Neuronal stem cell (in vitro differentiated cells): ENCODE measurements at places on chromosomes 2 and 18.

DNA sequence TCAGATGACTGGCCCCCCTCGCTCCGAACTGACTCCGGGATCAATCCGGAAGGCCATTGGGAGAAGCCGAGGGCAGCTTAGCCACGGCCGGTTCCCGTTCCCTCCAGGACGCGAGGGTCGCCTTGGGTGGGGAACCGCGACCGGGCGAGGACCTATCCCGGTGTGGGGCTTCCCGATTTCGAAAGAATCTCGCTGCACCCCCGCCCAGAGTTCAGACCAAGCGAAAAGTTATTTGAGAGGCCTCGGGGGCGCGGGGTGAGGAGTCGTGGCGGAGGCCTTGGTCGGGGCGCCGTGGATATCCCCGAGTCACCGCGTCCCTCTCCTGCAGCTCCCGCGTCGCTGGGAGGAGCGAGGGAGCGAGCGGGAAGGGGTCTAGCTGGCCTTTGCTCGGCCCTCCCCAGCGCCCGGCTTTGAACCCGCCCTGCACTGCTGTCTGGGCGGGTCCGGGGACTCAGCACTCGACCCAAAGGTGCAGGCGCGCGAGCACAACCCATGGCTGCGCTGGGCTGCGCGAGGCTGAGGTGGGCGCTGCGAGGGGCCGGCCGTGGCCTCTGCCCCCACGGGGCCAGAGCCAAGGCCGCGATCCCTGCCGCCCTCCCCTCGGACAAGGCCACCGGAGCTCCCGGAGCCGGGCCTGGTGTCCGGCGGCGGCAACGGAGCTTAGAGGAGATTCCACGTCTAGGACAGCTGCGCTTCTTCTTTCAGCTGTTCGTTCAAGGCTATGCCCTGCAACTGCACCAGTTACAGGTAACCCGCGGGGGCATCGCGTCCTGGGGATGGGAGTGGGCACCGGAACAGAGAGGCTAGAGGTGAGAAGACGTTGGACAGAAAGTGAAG, at the start of gene CYP27A1:
Gene CYP27A1, plus strand, starts transcription at position 457 of the 837 bp plus-strand sequence. Its CDS starts 36 bp downstream, at position 493.
- H3K4me1 ChIP-seq: no peaks in the 10 kb centered on the region
- H3K27ac ChIP-seq: no peak within 1 kb of the TSS
- peak; percentile 24 for DNase-seq
- peaks cover 30% of the 10 kb centered on the region for H3K27me3 ChIP-seq

GRCh38 chr2:61759005-61759404, 94.9 kb downstream of the FAM161A start:
- H3K27ac ChIP-seq: no peak overlapping the region
- H3K4me1 ChIP-seq: peaks cover 4% of the 10 kb centered on the region
- DNase-seq: no peak
- H3K36me3 ChIP-seq: no peaks in the 10 kb centered on the region

DNA sequence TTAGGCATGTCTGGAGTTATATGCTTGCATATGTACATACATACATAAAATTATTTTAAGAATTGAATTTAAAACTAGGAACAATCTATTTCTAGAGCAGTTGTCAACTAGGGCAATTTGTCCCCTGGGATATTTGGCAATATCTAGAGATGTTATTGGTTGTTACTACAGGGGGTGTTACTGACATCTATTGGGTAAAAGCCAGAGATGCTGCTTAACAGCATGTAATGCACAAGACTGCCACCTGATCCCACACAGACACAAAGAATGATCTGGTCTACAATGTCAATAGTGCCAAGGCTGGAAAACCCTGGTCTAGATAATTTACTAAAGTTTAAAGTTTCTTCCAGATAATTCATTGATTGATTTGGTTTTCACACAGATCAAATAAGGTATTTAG, 185.3 kb downstream of the NYAP2 start:
- H3K36me3 ChIP-seq: no peaks in the 10 kb centered on the region
- no peaks in the 10 kb centered on the region for H3K27me3 ChIP-seq
- H3K27ac ChIP-seq: no peak overlapping the region

DNA sequence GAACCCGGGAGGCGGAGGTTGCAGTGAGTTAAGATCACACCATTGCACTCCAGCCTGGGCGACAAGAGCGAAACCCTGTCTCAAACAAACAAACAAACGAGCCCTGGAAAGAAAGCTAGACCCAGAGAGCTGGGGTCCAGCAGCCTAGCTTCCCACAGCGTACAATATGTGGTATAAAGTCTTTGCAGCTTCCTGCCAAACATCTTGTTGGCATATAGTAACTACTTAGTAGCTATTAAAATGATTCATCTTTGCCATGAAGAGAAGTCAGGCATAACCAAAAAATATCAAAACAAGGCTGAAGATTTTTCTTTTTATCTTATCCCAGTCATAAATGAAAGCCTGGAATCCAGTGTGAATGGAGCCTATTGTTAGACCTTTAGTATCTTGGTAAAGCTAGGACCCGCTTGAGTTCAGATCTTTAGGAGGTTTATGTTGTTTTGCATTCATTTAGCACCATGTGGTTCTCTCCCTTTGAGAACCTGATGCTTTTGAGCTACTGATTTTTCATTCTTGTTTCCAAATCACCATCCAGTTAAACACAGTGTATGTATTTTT, 139.7 kb upstream of the NOSTRIN start:
- no peak overlapping the region for H3K27ac ChIP-seq
- H3K4me3 ChIP-seq: no peak overlapping the region
- no peaks in the 10 kb centered on the region for H3K36me3 ChIP-seq
- H3K27me3 ChIP-seq: no peaks in the 10 kb centered on the region
- H3K4me1 ChIP-seq: peaks cover 14% of the 10 kb centered on the region

DNA sequence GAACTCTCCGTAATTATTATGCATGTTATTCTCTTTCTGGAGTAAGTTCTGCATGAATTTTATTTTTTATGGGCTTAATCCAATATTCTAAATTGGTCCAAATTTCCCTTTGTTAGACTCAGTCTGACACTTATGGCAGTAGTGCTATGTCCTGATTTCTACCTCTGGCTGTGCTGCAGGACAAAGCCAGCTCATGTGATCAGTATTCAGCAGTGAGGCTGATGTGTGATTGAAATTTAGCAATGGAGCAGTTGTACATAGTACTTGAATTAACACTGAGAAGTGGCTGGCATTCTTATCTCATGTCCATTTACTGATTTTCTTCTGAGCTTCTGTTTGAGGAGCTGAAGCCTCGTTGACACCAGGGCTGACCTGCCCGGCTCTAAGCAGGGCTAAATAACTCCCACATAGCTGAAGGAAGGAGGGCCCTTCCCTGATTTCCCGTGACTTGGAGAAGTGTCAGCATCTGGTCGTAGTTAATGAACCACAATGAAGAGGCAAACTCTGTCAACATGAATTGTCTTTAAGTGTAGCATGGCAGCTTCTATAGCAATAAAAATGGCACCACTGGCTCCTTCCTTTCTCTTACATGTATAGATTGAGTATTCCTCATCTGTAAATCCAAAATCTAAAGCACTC, 159.0 kb upstream of the RASGRP3 start:
- peaks cover 7% of the 10 kb centered on the region for H3K36me3 ChIP-seq
- H3K4me3 ChIP-seq: no peak overlapping the region
- DNase-seq: no peak
- no peak overlapping the region for H3K27ac ChIP-seq
- H3K27me3 ChIP-seq: no peaks in the 10 kb centered on the region

DNA sequence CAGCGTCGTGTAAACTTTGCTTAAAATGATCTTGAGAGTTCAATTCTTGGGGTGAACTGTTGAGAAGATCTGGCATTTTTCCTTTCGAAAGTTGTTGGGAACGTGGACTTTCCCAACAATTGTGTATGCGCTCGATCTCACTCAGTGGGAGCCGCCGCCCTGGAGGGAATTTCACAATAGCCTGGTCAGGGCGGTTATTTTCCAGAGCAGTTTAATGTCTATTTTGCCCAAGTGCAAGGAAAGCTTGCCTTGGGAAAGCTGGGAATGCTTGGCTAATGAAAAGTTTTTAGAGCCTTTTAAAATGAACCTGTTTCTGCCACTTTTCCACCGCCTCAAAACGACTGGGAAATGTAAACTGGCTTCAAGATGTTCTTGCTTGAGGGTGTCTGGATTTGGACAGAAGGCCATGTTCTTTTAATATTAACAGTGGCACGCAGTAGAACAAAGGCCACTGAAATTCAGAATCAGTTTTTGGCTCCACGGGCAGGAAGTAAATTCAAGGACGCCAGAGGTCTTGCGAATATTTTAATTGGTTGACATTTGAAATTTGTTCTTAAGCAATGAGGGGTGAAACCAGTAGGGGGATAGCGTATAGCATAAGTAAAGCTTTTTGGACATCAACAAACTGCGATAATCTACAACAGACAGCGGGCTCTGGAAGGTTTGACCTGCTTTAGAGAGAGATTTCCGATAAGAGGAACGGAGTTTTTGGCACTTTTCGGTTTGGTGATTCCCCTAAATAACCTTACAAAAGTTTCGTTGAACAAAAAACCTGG, 1.2 kb downstream of the CFLAR start:
- H3K4me3 ChIP-seq: peak overlapping the region; percentile 52
- H3K27me3 ChIP-seq: no peaks in the 10 kb centered on the region
- no peak overlapping the region for H3K27ac ChIP-seq
- no peaks in the 10 kb centered on the region for H3K36me3 ChIP-seq
- DNase-seq: no peak

DNA sequence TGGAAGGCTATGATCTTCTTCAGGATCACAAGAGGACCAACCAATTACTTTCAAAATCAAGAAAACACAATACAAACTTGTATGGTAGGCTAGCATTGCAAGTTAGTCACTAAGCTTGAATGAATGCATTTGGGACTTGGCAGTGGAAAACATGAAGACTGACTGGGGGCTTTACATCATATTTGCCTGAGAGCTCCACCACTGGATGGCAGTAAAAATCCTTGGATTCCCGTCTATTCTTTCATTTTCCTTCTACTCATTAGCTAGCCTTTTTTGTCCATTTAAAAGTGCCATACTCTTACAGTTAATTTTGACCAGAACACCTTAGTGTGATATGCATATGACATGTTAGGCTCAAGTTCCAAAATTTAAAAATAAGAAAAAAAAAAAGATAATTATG, 63.5 kb upstream of the RASGRP3 start:
- H3K4me1 ChIP-seq: no peaks in the 10 kb centered on the region
- H3K36me3 ChIP-seq: no peaks in the 10 kb centered on the region
- no peak overlapping the region for H3K27ac ChIP-seq
- no peaks in the 10 kb centered on the region for H3K27me3 ChIP-seq
- H3K4me3 ChIP-seq: no peak overlapping the region

DNA sequence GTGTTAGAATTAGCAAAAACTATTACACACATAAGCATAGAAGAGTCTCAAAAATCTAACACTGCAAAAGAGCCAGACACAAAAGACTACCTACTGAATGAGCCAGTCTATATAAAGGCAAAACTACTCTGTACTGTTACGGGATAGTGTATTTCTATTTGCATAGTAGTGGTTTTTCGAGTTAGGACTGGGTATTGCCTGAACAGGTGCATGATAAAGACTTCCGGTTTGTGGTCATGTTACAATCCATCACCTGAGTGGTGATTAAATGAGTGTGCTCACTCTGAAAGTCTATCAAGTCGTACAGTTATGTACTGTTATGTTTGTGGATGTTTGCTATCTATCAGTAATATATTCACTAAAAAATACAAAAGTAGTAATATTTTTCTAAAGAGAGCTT, 523.3 kb upstream of the SYT4 start:
- no peaks in the 10 kb centered on the region for H3K27me3 ChIP-seq
- no peaks in the 10 kb centered on the region for H3K36me3 ChIP-seq

DNA sequence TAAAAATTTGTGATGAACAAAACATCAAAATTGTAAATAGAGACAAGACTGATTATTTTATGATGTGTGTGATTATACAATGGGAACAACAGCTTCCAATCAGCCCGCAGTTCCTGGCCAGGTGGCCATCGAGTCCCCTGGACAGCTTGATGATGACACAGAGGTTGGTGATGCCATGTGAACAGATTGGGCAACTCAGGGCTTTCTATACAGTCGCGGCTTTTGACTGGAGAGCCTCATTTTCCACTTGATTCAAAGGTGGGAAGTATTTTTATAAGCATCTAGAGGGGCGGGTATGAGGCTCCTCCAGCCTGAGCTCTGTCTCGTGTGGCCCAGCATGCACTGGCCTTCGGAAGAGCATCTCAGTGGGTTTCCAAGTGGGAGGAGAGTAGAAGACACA, 14.9 kb upstream of the HPCAL1 start:
- no peak overlapping the region for H3K4me3 ChIP-seq
- no peak for DNase-seq
- no peak overlapping the region for H3K27ac ChIP-seq
- peaks cover 13% of the 10 kb centered on the region for H3K4me1 ChIP-seq
- H3K27me3 ChIP-seq: no peaks in the 10 kb centered on the region

- no peaks in the 10 kb centered on the region for H3K27me3 ChIP-seq
- H3K27ac ChIP-seq: no peak overlapping the region
- peaks cover 10% of the 10 kb centered on the region for H3K36me3 ChIP-seq
- H3K4me1 ChIP-seq: peaks cover 4% of the 10 kb centered on the region
Measured at GRCh38 chr2:133177196-133177595, 391.1 kb downstream of the NCKAP5 start.

DNA sequence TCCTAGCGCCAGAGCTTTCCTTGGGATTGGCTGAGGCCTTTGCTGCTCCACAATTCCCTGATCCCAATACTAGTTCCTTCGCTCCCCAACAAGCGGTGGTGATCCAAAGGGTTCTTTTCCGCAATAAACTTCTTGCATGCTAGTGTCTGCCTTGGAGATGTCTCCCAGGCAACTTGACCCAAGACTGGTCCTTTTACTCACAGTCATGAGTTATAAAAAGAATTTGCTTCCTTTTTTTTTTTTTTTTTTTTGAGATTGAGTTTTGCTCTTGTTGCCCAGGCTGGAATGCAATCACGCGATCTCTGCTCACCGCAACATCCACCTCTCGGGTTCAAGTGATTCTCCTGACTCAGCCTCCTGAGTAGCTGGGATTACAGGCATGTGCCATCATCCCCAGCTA, 89.8 kb upstream of the SP3 start:
- no peak overlapping the region for H3K4me3 ChIP-seq
- no peak overlapping the region for H3K27ac ChIP-seq
- H3K27me3 ChIP-seq: peaks cover 3% of the 10 kb centered on the region
- no peak for DNase-seq

GRCh38 chr18:57780706-57781347, 22.3 kb downstream of the ATP8B1 start:
- no peaks in the 10 kb centered on the region for H3K27me3 ChIP-seq
- H3K4me3 ChIP-seq: no peak overlapping the region
- no peak for DNase-seq
- no peak overlapping the region for H3K27ac ChIP-seq
- H3K4me1 ChIP-seq: no peaks in the 10 kb centered on the region

DNA sequence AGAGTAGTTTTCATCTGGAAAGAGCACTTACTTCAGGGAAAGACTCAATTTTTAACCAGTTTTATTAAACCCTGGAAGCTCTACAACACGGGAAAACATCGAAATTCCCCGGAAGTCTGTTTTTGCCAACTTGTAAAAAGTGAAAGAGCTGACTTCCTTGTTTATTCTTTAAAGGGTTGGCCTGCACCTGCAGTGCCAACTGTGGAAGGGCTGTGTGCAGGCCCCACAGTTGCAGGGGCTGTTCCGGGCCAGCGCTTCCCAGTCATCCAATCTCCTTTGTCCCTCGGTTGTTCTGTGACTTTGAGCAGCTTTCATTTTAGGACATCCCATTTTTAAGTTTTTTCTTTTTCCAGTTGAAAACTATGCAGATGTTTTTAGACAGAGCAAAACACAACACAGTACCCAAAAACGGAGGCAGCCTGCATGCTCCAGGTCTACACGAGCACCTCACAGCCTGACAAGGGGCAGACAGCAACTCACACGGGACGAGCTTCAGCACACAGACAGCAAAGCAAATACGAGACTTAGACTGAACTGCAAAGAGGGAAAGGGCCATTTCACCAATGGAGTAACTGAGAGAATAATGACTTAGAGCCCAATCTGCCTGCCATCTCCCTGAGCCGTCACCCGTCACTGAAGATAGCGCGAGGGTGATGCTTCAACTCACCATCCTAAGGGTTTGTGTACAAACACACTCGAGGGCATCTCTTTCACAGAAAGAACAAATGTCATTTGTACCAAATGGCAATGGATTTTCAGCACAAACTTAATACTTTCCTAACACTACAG, 70.6 kb downstream of the EMILIN2 start:
- H3K4me1 ChIP-seq: peaks cover 21% of the 10 kb centered on the region
- no peaks in the 10 kb centered on the region for H3K27me3 ChIP-seq
- DNase-seq: no peak
- H3K4me3 ChIP-seq: no peak overlapping the region
- H3K27ac ChIP-seq: peak overlapping the region; percentile 49
